Activated naive CD4-positive, alpha-beta T cell treated with anti-CD3 and anti-CD28 coated beads, Interleukin-2, amount 10 ng/mL, durations not matched to agents 7 days and 5 days (primary cell): ENCODE measurements at places on chromosomes 12 and 14.

DNA sequence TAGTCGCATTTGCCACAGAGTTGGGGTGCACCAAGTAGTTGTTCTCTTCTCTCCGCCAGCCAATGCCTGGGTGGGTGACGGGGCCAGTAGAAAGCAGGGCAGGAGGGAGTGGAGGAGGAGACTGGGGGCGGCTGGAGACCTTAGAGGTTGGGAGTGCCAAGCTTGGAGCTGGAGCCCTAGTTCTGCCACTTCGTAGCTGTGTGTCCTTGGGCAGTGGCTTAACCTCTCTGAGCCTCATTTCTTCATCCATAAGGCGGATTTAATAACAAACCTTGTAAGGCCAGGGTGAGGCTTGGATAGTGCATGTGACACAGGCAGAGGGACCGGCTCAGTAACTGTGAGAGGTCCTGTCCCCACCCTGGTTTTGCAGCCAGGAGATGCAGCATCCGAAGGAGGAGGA lies 81.1 kb upstream of the LHX5 start:
- DNase-seq = no peak

GRCh38 chr12:79194595-79194994 lies 330.0 kb downstream of the SYT1 start:
- no peak for DNase-seq

GRCh38 chr12:53324779-53325510 lies 3.5 kb upstream of the AAAS start:
- DNase-seq = peak; percentile 91

DNA sequence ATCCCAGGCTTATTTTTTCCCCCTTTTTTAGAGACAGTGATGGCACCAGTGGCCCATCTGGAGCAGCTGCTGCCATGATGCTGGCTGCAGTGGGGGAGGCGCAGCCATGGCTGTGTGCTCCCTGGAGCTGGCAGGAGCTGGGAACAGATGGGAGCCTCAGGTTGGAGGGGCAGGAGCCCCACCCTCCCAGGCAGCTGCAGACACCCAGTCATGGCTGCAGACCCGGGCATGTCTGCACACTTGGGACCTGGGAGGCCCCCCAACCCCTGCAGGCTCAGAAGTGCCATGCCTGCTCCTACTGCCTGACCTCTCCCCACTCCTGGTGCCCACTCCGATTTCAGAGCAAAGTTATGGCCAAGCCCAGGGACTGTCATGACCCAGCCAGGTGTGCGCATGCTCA lies 25.1 kb downstream of the CDKL1 start:
- DNase-seq = no peak

DNA sequence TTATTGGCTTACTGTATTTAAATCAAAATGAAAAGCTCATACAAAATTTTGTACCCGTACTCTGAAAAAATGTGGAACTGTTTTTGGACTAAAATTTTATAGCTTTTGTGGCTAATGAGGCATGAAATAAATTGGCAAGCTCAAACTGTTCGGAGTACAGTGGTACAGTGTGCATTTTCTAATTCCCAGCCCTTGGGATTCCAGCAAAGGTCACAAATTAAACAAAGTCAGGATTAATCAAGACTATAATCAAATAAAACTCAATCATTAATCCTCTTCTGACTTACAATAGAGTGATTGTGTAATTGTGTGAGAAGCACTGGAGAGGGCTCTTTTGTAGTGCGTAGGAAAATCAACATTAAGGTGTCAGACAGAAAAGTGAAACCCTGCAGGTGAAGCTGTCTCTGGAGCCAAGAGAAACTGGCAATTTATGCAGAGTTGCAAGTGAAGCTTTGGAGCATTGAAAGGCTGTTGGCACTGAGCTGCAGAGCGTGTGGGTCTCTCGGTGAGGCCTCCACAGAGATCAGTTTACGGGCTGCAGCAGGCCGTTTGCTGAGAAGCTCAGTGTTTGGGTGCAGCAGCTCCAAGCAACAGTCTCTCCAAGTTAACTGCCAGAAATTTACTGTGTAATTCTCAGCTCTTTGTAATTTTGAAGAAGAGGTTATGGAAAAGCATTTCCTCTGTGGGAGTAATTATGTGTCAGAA lies 275.9 kb downstream of the FBXL14 start:
- DNase-seq = no peak

DNA sequence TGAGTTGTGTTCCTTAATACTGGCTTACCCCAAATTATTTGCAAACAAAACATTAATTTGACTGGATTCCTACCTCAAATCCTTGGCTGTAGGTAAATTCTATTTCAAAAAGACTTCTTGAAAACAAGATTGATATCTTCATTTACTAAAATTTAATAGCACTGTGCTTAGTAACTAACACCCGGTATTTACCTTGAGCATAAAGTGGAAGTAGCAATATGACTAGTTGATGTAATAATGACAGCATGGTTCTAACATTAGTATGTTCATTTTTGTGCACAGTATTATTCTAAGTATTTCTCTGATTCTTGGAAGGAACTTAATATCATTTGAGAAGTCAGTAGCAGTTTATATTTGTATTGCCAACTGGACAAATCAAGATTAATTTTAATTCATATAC lies 96.8 kb downstream of the PPHLN1 start:
- no peak for DNase-seq

DNA sequence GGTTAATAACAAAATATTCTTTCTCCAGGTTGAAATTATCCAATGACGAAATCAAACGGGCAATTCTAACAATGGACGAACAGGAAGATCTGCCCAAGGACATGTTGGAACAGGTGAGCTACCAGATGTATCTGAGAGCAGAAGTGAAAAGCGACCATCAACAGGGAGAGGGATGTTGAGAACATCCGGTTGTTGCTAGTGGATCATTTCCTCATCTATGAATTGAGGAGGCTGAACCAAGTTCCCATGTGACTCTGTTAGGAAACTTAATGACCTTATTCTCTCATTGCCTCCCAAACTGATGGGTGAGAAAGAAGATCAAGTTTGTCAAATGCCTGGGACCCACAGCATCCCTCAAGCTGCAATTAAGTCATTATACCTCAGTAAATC lies 117.7 kb downstream of the GPR135 start:
- DNase-seq = no peak

DNA sequence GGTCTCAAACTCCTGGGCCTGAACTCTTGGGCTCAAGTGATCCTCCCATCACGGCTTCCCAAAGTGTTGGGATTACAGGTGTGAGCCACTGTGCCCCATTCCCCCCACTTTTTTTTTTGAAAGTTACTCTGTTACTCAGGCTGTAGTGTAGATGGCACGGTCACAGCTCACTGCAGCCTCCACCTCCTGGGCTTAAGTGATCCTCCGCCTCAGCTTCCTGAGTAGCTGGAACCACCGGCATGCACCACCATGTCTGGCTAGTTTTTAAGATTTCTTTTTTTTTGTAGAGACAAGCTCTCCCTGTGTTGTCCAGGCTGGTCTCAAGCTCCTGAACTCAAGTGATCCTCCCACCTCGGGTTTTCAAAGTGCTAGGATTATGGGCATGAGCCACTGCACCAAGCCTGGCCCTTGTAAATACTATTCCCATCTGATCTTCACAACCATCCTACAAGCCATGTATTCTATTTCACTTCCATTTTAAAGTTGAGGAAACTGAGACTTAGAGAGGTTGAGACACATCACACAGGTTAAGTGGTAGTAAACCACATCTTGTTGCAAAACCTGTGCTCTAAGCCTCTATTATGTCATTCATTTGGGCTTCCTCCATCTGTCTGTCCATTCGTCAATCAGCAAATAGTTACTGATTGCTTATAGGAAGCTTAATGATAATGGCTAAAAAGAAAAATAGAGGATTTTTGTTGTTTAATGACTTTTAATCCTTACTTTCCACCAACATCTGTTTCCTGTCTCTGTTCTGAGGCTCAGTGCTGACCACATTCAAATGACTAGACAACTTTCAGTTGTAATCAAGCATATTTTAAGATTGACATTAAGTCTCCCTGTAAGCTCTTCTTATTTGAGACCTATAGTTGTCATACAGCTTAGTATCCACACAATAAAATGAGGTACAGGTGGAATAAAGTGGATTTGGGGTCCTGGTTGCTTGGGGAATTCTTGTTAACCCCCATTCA lies 9.2 kb downstream of the ASCL4 start:
- DNase-seq = no peak

DNA sequence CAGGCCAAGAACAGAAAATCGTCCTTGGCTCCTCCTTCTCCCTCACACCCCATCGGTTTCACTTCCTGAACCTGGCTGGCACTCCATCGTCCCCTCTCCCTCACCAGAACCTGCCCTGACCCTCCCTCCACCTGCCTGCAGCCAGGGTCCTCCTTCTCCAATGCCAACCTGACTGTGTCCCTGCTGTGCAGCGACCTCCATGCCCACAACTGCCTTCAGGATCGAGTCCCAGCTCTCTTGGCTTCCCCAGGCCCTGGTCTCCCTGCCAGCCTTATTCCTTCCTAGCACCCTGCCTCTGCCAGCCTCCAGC lies 19.8 kb downstream of the HVCN1 start:
- no peak for DNase-seq

- DNase-seq = peak; percentile 55
These were observed 910.4 kb downstream of the VRK1 start for GRCh38 chr14:97707603-97708002.

GRCh38 chr12:48219631-48220030 lies 16.5 kb upstream of the OR10AD1 start:
- no peak for DNase-seq

DNA sequence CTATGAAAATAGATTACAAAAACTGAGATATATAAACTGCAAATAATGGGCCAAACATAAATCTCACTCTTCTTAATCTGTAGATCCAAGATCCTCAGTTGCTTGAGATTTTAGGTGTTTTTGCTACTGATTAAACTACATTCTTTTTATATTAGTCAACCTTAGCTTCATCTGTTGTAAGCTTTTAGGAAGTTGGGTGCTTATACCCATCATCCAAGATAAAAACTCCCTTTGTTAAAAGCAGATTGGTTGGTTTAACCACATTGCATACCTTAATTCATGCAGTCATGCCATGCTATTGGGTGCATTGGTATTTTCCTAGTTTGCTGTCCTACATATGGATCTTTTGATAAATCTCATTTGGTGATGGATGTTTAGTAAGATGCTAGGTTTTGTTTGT lies 46.2 kb upstream of the DIP2B start:
- no peak for DNase-seq

- no peak for DNase-seq
These were observed 6.8 kb upstream of the PPP1R13B start for GRCh38 chr14:103854017-103854808.

DNA sequence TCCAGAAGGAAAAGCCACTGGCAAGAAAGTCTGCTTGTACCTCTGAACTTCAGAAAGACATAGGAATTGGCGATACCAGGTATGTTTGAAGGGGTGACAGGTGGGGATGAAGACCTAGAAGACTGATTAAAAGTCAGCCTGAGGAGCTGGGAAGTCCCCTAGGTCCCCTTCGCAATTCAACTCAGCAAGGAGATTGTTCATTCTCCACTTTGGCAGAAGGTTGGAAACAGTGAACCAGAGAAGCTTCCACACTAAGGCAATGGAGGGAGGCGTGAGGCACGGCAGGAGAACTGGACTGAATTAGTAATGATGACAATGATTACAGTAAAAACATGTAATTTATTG lies 240.3 kb upstream of the TMPO start:
- DNase-seq = no peak

GRCh38 chr12:85825746-85826145 lies 10.5 kb downstream of the RASSF9 start:
- DNase-seq = no peak

- no peak for DNase-seq
These were observed 46.9 kb upstream of the NOS1 start for GRCh38 chr12:117408161-117408791.

GRCh38 chr12:123351349-123351748 lies 13.3 kb downstream of the SBNO1 start:
- no peak for DNase-seq

DNA sequence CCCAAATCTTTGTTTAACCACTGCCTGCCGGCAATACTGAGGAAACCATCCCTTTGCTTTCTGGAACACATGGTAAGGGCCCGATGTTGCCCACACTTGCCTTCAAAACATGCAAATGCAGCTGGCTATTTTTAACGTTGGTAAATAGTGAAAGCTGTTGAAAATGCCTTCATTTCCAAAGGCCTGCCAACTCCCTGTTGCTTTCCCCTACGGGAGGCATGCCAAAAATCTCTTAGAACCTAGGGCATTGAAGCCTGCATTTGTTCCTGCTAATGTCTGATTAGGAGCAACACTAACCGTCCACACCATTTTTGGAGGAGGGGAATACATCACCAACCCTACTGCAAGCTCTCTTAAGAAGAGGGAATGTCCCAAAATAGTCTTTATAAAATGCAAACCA lies 152.6 kb upstream of the NOS1 start:
- no peak for DNase-seq

GRCh38 chr14:46989566-46989965 lies 338.0 kb upstream of the RPL10L start:
- no peak for DNase-seq

- no peak for DNase-seq
These were observed 71.1 kb downstream of the USP15 start for GRCh38 chr12:62331306-62331705.

DNA sequence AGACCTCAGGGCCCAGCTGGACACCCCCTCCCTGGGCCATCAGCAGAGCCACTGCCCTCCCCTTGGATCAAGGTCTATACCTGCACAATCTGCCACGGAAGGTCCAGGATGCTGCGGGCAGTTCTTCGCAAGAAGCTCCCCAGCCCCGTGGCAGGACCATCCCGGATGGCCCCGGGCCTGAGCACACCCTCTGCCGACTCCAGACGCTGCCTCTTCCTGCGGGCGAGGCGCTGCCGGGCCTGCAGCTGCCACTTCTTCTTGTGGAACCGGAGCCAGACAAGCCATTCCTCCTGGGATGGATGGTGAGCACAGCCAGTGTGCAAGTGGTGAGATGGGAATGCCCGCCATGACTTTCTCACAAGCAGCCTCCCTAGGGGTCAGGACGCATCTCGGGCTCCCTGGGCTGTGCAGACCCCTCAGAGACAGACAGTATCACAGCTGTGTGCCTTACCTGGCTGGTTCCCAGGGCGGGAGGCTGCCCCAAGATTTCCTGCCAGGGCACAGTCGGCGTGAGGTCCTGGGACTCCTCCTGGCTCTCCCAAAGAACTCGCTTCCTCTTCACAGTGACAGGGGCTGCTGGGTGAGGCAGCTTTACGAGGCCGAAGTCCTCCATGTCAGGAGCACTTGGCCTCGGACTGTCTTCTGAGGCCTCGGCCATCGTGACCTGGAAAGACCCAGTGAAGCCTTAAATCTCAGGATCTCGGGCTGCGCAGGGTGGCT lies 30.8 kb downstream of the P2RX2 start:
- no peak for DNase-seq

DNA sequence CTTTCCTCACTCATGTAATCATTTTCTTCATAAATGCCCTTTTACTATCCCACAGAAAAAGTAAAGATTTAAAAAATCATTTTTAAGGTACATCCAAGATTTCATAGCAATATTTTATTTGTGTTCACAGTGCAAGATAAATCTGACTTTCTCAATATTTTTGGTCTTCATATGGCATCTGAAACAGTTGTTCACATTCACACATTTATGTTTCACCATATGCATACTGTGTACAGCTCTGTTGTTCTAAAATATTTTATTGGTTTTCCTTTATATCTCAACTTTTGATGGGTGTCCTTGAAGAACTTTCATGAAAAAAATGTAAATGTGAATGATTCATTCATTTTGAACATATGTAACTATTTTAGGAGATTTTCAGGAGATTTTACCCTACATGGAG lies 348.7 kb downstream of the SNAPC1 start:
- no peak for DNase-seq

- DNase-seq = no peak
These were observed 421.9 kb upstream of the PRICKLE1 start for GRCh38 chr12:43011383-43011926.

- DNase-seq = no peak
These were observed 71.8 kb upstream of the TMX1 start for GRCh38 chr14:51168215-51168613.
